Neuronal stem cell (in vitro differentiated cells): ENCODE measurements at places on chromosomes 12 and 14.
A peak's percentile ranks its signal among the peaks of the same experiment; 100 is the strongest.

DNA sequence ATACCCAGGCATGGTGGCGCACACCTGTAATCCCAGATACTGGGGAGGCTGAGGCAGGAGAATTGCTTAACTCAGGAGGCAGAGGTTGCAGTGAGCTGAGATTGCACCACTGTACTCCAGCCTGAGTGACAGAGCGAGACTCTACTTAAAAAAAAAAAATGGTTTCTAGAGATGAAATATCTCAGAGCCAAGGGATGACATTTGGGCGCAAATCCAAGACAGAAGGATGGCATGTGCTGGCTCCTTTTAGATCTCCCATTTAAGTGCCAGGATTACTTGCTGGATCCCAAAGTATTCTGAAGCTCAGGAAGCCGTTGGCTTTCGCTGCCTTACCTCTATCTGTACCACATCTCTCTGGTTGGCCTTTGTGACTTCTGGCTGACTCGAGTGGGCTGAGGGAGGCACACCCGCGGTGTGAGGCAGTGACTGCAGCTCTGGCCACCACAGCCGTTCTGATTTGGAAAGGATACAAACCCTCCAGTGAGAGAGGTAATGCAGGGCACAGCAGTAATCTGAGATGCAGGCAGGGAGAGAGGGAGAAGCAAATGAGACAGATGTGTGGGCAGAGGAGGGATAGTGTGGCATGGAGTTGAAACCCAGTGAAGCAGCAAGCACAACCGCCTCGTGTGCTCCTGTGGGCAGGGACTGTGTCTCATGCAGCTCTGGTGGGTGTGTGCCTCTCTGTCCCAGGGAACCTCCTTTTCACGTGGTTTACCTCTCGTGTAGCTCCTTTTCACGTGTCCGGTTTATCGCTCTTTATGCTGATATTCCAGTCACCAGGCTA, 4.9 kb downstream of the B4GALNT3 start:
- DNase-seq = no peak
- H3K27me3 ChIP-seq = no peaks in the 10 kb centered on the region
- H3K4me3 ChIP-seq = no peak overlapping the region
- peaks cover 8% of the 10 kb centered on the region for H3K4me1 ChIP-seq
- no peak overlapping the region for H3K27ac ChIP-seq
- no peaks in the 10 kb centered on the region for H3K36me3 ChIP-seq

DNA sequence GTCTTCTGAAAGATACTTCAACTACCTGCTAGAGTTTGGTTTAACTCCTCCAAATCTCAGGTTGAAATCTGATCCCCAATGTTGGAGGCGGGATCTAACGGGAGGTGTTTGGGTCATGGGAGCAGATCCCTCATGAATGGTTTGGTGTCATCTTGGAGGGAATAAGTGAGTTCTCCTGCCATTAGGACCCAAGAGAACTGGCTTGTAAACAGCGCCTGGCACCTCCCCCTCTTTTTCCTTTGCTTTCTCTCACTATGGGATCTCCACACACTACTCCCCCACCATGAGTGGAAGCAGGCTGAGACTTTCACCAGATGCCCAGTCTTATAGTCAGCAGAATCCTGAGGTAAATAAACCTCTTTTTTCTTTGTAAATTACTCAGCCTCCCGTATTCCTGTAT, 2.5 kb downstream of the CNIH1 start:
- H3K27ac ChIP-seq = peak overlapping the region; percentile 6
- H3K36me3 ChIP-seq = no peaks in the 10 kb centered on the region

DNA sequence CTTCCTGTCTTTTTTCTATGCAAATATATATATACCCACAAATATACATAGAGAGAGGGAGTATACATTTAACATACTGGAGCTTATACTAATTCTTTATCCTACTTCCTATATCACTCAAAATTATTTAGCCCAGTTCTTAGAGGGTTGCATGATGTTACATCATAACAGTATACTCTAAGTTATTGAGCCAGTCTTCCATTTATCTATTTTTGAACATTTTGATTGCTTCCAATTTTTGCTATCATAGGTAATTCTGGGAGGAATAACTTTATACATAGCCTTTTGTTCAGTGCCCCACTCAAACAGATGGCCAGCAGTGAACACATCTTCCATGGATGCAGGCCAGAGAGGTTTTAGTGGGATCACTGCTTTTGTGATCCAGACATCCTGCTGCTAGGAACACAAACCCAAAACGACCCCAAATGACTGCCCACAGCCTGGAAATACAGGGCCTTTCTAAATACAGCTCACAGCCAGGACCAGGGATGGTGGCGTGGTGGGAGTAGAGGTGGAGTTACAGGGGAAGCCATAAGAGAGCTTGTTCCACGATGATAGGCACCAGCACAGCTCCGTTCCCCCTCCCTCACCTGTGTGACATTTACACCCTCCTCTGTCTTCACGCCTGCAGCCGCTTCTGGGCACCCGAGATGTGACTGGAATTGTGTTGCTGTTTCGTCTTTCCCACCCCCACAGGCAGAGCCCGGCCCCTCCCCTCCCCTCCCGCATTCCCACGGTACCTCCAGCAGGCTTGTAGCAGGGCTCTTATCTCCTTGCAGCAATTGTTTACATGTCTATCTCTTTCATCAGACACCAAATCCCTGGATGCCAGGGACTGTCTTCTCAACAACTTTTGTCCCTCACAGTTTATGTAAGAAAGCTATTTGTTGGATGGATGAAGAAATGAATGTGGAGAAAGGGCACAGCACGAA, 30.7 kb upstream of the HDAC7 start:
- H3K27me3 ChIP-seq = no peaks in the 10 kb centered on the region
- H3K36me3 ChIP-seq = no peaks in the 10 kb centered on the region
- H3K4me1 ChIP-seq = no peaks in the 10 kb centered on the region
- no peak overlapping the region for H3K4me3 ChIP-seq
- no peak overlapping the region for H3K27ac ChIP-seq

- H3K27me3 ChIP-seq = no peaks in the 10 kb centered on the region
- no peaks in the 10 kb centered on the region for H3K36me3 ChIP-seq
- DNase-seq = no peak
- no peak overlapping the region for H3K27ac ChIP-seq
- no peak overlapping the region for H3K4me3 ChIP-seq
Measured at GRCh38 chr14:100429537-100429936, 106.4 kb downstream of the SLC25A47 start.
